ENCODE measurements at places on chromosomes 4 and X.

DNA sequence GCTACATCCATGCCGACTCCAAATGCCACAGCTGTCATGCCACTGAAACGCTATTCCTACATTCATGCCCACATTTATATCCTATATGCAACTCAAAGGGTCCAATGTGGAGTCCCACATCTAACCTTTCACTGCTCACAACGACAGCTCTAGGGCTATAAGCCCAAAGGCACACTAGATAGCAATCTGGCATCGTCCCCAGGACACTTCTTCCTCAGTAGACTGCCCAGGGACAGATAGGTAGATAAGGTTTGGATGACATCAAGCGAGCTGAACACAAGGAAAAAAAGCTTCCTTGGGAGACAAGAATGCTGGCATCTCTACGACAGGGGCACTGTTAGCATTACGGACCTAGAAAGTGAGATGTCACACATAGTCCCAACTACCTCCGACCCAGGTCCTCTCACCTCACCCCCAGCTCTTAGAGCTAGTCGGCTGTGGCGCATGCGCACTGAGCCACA is 685 bp downstream of the RAB9B start:
- no peak for DNase-seq

- no peak for DNase-seq
Measured at GRCh38 chrX:40394302-40394701, 186.5 kb upstream of the ATP6AP2 start.

DNA sequence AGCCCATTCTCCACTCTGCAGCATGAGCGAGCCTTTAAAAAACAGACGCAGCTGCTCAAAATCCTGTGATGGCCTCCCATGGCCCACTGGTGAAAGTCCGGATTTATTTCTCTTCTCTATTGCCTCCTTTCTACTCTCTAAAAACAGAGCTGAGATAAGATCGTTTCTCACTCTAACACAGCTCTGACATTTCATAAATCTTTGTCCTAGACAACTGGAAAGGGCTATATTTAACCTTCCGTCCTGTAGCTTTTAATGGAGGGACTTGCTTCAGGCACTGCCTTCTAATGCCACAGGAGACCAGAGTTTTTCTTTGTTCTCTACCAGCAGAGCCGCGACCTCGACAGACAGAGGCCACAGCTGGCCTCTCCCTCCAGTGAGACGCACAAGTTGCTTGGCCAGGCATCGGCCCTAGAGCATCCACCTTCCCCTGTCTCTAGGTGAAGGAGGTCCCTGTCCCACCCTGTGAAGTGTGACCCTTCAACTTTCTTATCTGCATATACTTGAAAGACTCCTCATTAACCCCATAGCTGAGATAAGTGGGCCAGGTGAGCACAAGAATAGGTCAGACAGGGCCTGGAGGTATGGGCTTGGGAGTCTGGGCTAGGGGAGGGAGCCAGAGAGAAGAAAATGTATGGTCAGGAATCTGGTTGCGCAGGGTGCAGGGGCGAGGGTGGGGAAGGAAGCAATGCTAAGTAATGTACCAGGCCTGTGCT is 50.0 kb downstream of the RTL5 start:
- DNase-seq: no peak

GRCh38 chr4:155190099-155190498 is 18.3 kb upstream of the NPY2R start:
- DNase-seq: no peak

GRCh38 chr4:122992057-122992456 is 69.7 kb upstream of the NUDT6 start:
- DNase-seq: peak; percentile 16

DNA sequence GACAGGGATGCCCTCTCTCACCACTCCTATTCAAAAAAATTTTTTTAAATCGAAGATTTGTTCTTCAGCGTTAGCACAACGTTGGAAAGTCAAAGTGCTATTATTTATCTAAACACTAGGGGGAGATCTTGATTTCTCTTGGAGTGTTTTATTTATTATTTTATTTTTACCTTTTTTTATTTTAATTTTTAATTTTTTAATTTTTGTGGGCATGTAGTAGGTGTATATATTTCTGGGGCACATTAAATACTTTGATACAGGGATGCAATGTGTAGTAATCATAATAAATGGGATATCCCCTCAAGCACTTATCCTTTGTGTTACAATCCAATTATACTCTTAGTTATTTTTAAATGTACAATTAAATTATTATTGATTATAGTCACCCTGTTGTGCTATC is 37.4 kb upstream of the SLC10A4 start:
- DNase-seq: peak; percentile 12

GRCh38 chrX:94400488-94400887 is 726.5 kb downstream of the FAM133A start:
- DNase-seq: no peak

DNA sequence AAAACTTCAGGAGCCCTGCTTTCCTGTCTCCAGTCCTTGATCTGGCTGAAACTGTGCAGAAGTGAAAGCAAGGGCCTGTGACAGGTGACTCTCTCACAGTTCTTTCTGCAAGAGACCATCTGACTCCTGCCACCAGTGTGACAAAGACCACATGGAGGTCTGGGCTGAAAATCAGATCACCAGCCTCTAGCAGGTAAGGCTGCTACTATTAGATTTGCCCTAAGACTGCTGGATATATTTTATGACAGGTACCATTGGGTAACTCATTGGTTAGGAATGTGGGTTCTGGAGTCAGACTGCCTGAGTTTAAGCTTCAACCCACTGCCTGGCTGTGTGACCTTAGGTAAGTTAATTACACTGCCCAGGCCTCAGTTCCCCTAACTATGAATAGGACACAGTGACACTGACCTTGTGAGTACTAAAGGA is 163.3 kb upstream of the SLC7A11 start:
- no peak for DNase-seq

DNA sequence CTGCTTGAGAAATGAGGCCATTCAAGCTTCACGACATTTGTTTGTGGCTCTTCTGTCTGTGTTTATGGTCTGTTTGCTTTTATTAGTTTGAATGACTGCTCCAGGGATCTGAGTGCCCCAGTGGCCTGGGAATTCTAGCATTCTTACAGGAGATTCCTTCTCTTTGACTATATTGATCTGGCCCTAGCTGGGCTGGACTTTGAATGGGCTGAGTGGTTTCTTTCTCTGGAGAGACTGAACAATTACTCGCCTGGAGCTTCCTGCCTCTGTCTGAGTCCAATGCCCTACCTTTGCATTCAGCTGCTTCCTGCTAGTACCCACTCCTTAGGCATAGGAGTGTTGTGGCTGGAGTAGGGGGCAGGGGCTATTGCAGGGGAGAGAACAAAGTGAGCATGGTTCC is 51.2 kb upstream of the EDA start:
- no peak for DNase-seq

- DNase-seq: no peak
Measured at GRCh38 chrX:101365301-101365795, 16.8 kb upstream of the TIMM8A start.

- DNase-seq: peak; percentile 6
Measured at GRCh38 chr4:37243722-37244582, 591 bp upstream of the NWD2 start.

GRCh38 chr4:95188701-95189370 is 359.9 kb downstream of the UNC5C start:
- DNase-seq: no peak

GRCh38 chr4:184313058-184313581 is 95.4 kb upstream of the ENPP6 start:
- no peak for DNase-seq

All from GM03348 (cell line).